ENCODE measurements at places on chromosomes 4 and X. TPM values are rescaled to one million over a fixed set of nuclear protein-coding genes. Genes with fewer than 3 reads are reported as not detected.

Gene HTN3
- polyA plus RNA-seq = not detected

Gene ATP5ME
- 271 TPM for polyA plus RNA-seq

Gene DBET
- not detected for polyA plus RNA-seq

Gene RAB39B
- 0.47 TPM for polyA plus RNA-seq

Gene ENPEP
- polyA plus RNA-seq = 28.1 TPM

Gene MAGEB2
- not detected for polyA plus RNA-seq

Gene TMPRSS11A
- not detected for polyA plus RNA-seq

Gene C4orf36
- not detected for polyA plus RNA-seq

Gene RNF212
- polyA plus RNA-seq = 6.2 TPM

Gene SH3RF1
- 16.3 TPM for polyA plus RNA-seq

Gene BEX1
- polyA plus RNA-seq = 1.5 TPM

Gene APOO
- 16.8 TPM for polyA plus RNA-seq

Gene MAGED4
- polyA plus RNA-seq = 33.4 TPM

Gene PRRG3
- polyA plus RNA-seq = 31.2 TPM

Gene MAPK10
- polyA plus RNA-seq = 5.2 TPM

Gene F8A2
- polyA plus RNA-seq = not detected

Gene TSPAN7
- 123 TPM for polyA plus RNA-seq

Gene CORIN
- 2.2 TPM for polyA plus RNA-seq

Gene CFAP47
- not detected for polyA plus RNA-seq

Gene WNK3
- polyA plus RNA-seq = 1.9 TPM

Gene EFHC2
- polyA plus RNA-seq = 0.92 TPM

Gene CD38
- 1.1 TPM for polyA plus RNA-seq

Gene IL15
- polyA plus RNA-seq = 6.4 TPM

Gene GNPDA2
- polyA plus RNA-seq = 16.1 TPM

Gene OPHN1
- 12.9 TPM for polyA plus RNA-seq

Gene CCKAR
- polyA plus RNA-seq = 0.15 TPM

Gene SPIN2A
- 3.5 TPM for polyA plus RNA-seq

Gene GAGE12F
- not detected for polyA plus RNA-seq

Gene SPANXN1
- not detected for polyA plus RNA-seq

Gene ZNF630
- 1.7 TPM for polyA plus RNA-seq

Gene SLC16A2
- 40.0 TPM for polyA plus RNA-seq

Gene TLL1
- polyA plus RNA-seq = 1.3 TPM

Gene UGT2B7
- polyA plus RNA-seq = 0.18 TPM

Gene REELD1
- polyA plus RNA-seq = not detected

Gene CPE
- polyA plus RNA-seq = 109 TPM

Gene PCSK1N
- polyA plus RNA-seq = 0.23 TPM

Gene AMBN
- polyA plus RNA-seq = not detected

Gene DKK2
- 38.0 TPM for polyA plus RNA-seq

Gene PABPC4L
- 14.1 TPM for polyA plus RNA-seq

Gene CENPVL2
- not detected for polyA plus RNA-seq

Gene FRG2
- polyA plus RNA-seq = not detected

Gene TNMD
- polyA plus RNA-seq = 226 TPM

Gene SATL1
- 0.49 TPM for polyA plus RNA-seq

Gene EOLA2
- 19.4 TPM for polyA plus RNA-seq

Gene EGF
- polyA plus RNA-seq = 9.6 TPM

Gene THAP9
- 6.6 TPM for polyA plus RNA-seq

Gene RTL5
- 10.3 TPM for polyA plus RNA-seq

Gene BMX
- 1.6 TPM for polyA plus RNA-seq

Gene MAOA
- polyA plus RNA-seq = 0.65 TPM
